ENCODE measurements at places on chromosomes 16 and 17. TPM values are rescaled to one million over a fixed set of nuclear protein-coding genes. Genes with fewer than 3 reads are reported as not detected.

KRT33A gene
- total RNA-seq: not detected

CORO6 gene
- total RNA-seq: 1.6 TPM

CCDC200 gene
- 2.1 TPM for total RNA-seq

HIC1 gene
- total RNA-seq: 1.5 TPM

PRSS22 gene
- total RNA-seq: not detected

ASPA gene
- not detected for total RNA-seq

HOXB3 gene
- total RNA-seq: 7.2 TPM

ZACN gene
- 0.21 TPM for total RNA-seq

BFAR gene
- 82.5 TPM for total RNA-seq

ACSM5 gene
- total RNA-seq: not detected

HAS3 gene
- total RNA-seq: 4.0 TPM

C1QL1 gene
- total RNA-seq: not detected

CNTNAP1 gene
- total RNA-seq: 2.7 TPM

NPIPB13 gene
- 40.8 TPM for total RNA-seq

KRT40 gene
- not detected for total RNA-seq

EPX gene
- total RNA-seq: not detected

SLC38A8 gene
- not detected for total RNA-seq

ZFPM1 gene
- 10.8 TPM for total RNA-seq

IGF2BP1 gene
- not detected for total RNA-seq

CCR7 gene
- 574 TPM for total RNA-seq

MEIOC gene
- total RNA-seq: not detected
